ENCODE measurements at places on chromosomes 12 and 14.

- no peak for DNase-seq
Measured at GRCh38 chr14:75615200-75615599, 36.8 kb downstream of the FLVCR2 start.

DNA sequence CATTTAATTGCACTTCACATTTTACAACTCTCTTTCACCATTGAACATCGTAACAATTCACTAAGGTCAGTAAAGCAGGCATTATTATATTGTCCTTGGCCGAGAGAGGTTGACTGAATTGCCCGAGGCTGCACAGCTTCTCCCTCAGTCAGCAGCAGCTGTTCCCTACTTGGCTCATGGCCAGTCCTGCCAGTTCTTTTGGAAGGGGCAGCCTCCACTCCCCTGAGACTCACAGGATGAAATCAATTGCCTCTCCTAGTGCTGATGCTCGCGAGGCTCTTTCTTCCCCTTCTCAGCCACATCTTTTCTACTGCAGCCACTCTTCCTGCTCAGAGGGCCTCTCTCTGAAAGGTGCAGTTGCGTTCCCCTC, 79.9 kb upstream of the KCNA1 start:
- peak; percentile 27 for DNase-seq

- DNase-seq = no peak
Measured at GRCh38 chr12:48903363-48903981, 21.8 kb downstream of the FKBP11 start.

GRCh38 chr12:132253698-132254480, 75.5 kb downstream of the GALNT9 start:
- DNase-seq = no peak

DNA sequence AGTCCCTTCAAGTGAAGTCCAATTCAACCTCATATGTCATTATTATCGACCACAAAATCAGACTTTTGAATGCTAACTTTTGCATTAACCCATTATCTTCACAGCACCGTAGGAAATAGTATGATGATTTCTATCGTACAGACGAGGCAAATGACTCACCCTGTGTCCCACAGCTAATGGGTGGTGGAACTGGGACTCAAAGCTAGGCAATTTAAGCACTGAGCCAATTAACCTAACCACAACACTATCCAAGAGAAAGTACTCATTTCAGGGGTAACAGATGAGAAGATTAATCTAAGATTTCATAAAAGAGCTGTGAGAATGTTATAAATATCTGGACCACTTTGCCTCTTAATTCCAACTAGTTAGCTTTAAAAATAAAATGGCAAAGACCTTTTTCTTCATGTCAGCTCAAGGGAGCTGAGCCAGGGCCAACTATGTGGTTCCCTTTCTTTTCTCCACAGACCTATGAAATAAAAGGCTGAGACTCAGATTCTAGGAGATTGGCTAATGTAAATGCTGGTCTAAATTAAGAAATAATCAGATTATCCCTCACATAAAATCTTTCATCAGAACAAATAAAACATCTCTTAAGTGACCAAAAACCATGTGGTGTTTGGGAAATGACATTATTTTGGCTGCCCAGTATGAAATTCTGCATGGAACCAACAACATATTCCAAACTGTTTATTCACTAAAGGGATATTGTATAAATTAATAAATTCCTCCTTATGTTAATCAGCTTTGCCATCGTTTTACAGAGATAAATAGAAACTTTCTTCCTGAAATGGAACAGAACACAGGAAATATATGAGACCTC, 4.9 kb downstream of the PTGER2 start:
- no peak for DNase-seq

GRCh38 chr14:74945852-74946658, 9.3 kb downstream of the PGF start:
- peak; percentile 58 for DNase-seq

DNA sequence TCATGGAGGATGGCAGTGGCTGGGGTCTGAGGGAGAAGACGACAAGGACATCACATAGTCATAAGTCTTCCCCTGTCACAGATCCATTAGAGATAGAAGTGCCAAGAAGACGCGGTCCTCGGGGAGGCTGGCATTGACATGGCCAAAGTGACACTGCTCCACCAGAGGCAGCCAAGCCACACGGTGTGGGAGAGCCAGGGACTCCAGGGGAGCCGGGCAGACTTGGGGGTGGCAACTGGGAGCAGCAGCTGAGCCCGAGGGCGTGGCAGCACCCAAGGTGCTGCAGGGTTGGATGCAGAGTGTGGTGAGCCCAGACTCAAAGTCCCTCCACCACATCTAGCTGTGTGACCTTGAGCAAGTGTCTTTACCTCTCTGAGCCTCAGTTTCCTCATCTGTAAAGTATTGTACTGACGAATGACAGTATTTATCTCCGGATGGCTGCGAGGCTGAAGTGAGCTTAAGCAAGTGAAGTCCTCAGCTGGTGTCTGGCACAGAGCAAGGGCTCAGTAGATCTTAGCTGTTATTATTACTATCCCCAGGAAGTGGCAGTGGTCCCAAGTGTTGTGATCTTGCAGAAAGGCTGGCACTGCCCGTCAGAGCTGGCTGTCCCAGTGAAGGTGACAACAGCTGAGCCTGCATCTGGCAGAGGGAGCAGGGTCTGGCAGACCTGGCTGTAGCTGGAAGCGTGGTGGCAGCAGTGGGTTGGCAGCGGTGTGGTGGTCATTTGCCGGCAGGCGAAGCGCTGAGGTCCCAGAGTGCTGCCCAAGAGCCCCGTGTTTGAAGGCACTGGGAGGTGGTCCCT, 54.9 kb downstream of the ZNF664 start:
- DNase-seq = no peak

DNA sequence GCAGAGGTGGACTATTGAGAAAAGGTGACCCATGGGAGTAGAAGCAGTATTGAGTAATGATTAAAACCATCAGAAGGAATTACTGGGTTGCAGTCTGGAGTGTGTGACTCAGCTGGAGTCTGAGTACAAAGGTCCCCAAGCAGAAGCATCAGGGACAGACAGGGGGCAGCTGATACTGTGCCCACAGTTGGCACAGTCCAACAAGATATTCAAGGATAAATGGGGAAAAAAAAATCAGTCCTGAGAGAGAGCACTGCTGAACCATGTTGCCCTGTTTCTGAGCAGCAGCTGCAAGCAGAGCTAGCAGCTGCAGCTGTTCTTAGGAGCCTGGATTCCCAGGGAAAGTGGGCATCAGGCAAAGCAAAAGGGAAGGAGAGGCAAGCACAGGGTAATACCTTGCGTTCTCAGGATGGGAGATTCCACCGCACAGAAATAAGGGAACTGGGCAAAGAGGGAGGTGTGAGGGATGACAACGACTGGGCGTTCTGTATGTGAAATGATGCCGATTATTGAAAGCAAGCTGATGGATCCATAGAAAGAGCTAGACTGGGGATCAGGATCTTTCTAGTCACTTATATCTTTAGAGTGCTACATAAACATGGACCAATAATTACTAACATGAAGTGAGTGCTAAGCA, 17.7 kb downstream of the NEUROD4 start:
- no peak for DNase-seq

GRCh38 chr12:94429191-94429590, 30.5 kb downstream of the CEP83 start:
- DNase-seq = no peak

GRCh38 chr12:62827855-62828254, 107.1 kb downstream of the PPM1H start:
- DNase-seq = no peak

- DNase-seq = no peak
Measured at GRCh38 chr14:105850853-105851581, 324.6 kb downstream of the TMEM121 start.

DNA sequence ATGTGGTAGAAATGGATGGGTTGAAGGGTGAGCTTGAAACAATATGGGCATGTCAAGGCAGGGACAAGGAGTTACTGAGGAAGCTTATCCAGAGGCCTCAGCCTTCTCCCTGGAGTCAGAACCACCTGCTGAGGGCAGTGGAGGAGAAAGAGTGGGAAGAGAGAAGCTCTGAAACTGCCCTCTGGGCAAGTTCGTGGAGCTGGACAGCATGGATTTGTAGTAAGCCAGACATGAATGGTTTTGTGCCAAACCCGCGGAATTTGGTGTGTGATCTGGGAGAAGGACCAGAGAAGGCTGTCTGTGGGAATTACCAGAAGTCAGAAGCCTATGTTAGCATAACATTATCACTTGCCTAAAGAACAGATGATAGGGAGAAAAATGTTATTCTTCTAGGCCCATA, 164.8 kb downstream of the SLC41A2 start:
- no peak for DNase-seq

GRCh38 chr12:3333583-3333982, 157.4 kb upstream of the PRMT8 start:
- no peak for DNase-seq

- DNase-seq = no peak
Measured at GRCh38 chr12:77352946-77353345, 287.6 kb upstream of the E2F7 start.

DNA sequence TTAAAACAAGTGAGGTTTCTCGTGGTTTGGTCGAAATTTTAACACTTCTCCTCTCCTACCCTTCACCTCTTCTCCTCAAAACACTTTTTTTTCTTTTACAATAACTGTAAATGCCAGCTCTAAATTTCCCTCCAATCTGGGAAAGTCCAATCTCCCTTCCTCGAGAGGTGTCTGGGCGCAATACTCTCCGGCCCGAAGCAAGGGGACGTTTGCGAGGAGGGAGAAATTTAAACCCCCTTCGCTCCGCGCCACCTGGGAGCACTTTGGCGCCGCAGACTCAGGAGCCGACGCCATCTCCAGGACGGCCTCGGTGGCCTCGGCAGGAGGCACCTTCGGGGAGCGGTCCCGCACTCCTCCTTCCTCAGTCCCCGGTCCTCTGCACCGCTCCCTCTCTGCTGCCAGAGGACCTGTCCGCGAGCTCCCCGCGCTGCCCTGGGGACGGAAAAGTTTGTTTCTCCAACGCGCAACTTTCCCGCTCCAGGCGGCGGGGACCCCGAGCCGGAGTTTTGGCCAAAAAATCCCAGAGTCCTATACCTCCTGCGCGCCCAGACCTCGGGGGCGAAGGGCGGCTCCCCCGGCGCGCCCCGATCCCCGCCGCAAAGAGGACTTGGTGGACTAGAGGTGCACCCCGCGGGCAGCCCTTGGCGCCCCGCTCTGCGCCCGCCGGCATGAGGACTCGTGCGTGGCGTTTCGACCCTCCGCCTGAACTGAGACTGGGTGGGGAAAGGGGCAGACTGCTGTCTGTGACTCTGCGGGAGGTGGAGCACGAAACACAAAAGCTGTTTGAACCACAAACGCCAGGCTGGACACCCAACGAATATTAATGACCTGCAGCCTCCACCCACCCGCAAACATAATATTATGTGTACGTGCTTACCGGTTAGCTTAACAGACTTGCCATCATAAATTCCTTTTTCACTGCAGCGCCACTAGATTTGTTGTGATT, 95.2 kb upstream of the HMGA2 start:
- no peak for DNase-seq

GRCh38 chr12:60421741-60422140, 825.9 kb downstream of the SLC16A7 start:
- DNase-seq = no peak

DNA sequence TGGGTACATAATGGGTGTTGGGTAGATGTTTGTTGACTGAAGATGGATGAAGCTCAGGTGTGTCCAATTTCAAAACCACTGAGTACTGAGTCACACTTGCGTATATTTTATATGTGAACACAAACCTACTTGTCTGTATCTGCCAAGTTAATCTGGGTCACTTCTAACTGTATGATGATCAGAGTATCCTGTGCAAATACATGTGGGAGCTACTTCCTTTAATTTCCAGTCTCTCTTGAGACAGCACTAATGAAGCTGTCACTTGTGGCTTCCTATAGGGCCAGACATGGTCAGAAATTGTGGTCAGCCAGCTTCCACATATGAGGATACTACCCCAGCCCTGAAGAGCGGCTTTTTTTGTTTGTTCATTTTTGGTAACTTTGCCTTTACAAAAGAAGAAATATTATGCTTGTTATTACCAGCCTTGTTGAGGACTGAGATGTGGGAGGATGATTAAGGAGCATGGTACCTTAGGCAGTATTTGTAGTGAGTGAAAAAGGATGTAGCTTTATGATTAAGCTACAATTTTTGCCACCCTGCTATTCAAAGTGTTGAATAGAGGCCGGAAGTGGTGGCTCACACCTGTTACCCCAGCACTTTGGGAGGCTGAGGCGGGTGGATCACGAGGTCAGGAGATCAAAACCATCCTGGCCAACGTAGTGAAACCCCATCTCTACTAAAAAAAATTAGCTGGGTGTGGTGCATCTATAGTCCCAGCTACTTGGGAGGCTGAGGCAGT, 32.4 kb downstream of the PLXNC1 start:
- no peak for DNase-seq

GRCh38 chr12:24730489-24730896, 218.4 kb downstream of the BCAT1 start:
- DNase-seq = no peak

DNA sequence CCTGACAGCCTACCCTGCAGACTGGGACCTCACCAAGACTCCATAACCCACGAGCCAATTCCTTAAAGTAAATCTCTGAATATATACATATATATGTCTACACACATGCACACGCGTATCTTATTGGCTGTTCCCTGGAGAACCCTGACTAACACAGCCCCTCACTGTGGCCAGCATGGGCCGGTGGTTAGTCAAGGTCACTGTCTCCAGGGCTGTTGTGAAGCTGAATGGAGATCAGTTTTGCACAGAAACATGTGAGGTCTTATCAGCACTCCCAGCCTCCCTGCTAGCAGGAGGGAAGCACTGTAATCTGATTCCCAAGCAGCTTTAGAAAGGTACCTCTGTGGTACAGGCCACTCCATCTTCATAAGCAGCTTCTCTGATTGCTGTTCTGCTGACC, 46.6 kb upstream of the PLEKHG6 start:
- DNase-seq = peak; percentile 25

GRCh38 chr12:19323805-19324204, 115.5 kb upstream of the AEBP2 start:
- DNase-seq = no peak

GRCh38 chr12:47818467-47819137, 1.1 kb downstream of the HDAC7 start:
- no peak for DNase-seq

GRCh38 chr14:65195042-65195719, 92.9 kb upstream of the MAX start:
- no peak for DNase-seq

GRCh38 chr12:51977320-51977753, 25.8 kb downstream of the ACVR1B start:
- DNase-seq = no peak

GRCh38 chr12:55732288-55732687, 3.5 kb upstream of the CD63 start:
- DNase-seq = no peak

DNA sequence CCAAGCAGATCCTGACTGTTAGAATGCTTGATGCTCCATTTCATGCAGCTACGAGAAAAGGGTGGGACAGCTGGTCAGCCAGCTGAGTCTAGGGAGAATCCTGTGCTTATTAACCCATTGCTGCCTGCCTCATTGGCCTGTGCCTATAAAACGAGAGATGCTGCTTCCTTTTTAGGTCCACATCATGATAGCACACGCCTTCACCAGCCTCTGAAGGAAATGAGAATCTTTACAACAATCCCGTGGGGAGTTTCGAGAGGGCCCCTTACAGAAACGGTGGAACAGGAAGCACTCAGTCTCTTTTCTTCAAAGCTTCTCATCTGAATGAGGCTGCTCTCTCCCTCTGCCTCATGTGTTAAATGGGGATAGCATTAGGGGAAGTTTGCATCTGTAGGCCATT, 147.3 kb upstream of the RFLNA start:
- no peak for DNase-seq

All from NCI-H2107 (cell line).